ENCODE measurements at places on chromosomes 13 and 19.

- DNase-seq: no peak
Measured at GRCh38 chr19:44847144-44848035, 1.3 kb downstream of the NECTIN2 start.

GRCh38 chr19:20371911-20372310 lies 193.7 kb downstream of the ZNF737 start:
- no peak for DNase-seq

GRCh38 chr13:85486663-85487062 lies 312.6 kb downstream of the SLITRK6 start:
- no peak for DNase-seq

DNA sequence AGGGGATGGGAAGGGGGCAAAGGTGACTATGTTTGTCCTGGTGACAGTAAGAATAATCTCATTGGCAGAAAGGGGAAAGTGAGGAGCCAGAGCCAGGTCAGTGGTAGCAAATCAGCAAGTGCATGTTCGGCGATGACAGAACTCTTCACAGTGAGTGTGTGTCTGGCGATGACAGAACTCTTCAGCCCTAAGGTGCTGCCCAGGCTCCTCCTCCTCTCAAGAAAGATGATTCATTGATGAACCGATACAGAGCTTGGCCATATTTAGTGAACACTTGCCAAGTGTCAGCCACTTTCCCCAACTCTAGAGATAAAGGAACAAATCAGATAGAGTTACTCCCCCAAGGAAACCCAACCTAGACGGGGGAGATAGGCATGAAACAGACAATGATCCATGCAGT lies 199.3 kb upstream of the UBL3 start:
- no peak for DNase-seq

DNA sequence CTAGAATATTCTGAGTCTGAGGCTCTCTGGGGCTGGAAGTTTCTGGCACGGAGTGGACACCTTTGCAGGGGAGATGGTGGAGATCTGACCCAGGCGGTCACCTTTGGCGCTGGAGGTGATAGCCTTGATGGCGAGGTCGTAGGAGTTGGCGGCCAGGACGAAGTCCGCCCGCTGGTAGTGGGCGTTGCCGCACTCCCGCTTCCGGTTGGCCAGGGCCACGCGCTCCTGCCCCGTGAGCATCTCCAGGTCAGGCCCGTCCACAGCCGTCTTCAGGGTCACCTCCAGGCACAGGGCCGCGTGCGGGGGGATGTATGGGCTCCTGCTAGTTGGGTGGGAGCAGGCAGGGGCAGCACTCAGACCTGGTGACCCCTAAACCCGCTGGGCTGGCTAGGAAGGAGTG lies 5.3 kb downstream of the FKBP8 start:
- DNase-seq: no peak

DNA sequence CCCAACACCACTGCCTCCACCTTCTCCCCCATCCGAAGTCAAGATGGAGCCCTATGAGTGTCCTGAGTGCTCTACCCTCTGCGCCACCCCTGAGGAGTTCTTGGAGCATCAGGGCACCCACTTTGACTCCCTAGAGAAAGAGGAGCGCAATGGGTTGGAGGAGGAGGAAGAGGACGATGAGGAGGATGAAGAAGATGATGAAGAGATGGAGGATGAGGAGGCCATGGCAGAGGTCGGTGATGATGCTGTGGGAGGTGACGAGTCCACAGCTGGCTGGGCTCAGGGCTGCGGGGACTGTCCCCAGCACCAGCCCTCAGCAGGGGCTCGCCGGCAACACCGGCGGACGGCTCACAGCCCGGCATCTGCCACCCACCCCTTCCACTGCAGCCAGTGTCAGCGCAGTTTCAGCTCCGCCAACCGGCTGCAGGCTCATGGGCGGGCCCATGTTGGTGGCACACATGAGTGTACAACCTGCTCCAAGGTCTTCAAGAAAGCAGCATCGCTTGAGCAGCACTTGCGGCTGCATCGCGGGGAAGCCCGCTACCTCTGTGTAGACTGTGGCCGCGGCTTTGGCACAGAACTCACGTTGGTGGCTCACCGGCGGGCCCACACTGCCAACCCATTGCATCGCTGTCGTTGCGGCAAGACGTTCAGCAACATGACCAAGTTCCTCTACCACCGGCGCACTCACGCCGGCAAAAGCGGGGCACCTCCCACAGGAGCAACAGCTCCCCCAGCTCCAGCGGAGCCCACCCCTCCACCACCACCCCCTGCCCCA lies 5.0 kb downstream of the ZNF526 start:
- DNase-seq: no peak

DNA sequence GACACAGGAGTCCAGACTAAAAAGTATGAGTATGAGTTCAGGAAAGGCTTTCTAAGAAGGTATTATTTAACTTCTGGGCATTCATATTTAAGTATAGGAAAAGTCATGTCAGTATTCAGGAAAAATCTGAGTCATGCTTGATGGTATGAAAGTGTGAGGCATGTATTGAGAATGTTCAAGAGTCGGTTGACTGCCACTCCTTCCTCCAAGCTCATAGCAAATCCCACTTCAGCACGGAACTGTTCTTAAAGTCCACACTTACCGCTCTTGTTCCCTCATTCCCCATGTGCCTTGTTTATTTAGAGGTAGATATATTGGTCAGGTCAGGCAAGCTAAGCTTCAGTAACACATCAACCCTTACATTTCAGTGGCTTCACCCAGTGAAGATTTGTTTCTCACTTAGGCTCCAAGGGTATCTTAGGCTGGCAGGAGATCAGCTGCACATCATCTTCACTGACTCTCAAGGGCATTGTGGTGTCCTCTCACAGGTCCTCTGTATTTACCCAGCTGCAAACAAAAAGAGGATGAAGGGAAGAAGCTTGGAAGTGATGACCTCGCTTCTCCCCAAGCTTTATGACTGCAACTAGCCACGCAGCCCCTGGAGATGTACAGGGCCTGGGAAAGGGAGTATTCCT lies 1189.2 kb downstream of the EFNB2 start:
- no peak for DNase-seq

DNA sequence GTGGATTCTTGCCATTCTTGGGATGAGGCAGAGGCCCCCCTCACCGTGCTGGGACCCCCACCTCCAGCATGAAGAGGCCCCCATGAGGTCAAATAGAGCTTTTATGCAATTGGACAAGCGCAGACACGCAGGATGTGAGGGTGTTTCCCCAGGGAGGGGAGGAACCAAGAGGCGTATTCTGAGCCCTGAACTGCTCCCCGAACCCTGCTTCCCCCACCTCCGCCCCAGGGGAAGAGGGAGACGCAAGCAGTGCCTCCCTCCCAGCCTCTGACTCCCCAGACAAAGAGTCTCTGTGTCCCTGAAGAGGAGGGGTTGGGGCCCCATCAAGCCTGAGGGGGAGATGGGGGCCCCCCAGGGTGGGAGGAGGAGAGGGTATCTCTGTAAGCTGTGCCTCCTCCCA lies 1.3 kb upstream of the RDH8 start:
- DNase-seq: no peak

- DNase-seq: no peak
Measured at GRCh38 chr13:24199016-24199415, 38.5 kb downstream of the SPATA13 start.

GRCh38 chr13:24233351-24233901 lies 72.9 kb downstream of the SPATA13 start:
- no peak for DNase-seq

- no peak for DNase-seq
Measured at GRCh38 chr19:43305642-43306041, 36.3 kb upstream of the PSG9 start.

GRCh38 chr19:36950335-36951119 lies 34.4 kb downstream of the ZNF568 start:
- no peak for DNase-seq

DNA sequence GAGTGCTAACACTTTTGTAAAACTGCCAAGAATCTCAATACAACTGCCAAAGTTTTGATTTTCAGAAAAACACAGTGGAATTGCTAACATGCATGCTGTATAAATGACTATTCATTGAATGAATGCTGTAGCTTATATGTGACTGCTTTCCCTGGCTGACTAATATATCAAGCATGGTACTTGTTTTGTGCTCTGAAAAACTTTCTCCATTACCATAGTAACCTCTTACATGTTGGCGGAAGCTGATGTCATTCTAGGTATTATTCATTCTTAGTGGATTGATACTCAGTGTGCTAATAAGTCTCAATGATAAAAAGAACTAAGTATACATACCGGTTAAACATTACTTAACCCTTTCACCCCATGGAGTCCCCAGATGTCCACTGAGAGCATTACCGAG lies 166.1 kb upstream of the MYO16 start:
- no peak for DNase-seq

GRCh38 chr13:72530471-72530870 lies 197.0 kb downstream of the MZT1 start:
- DNase-seq: no peak

GRCh38 chr19:13207846-13208671 lies 57.8 kb downstream of the IER2 start:
- no peak for DNase-seq

DNA sequence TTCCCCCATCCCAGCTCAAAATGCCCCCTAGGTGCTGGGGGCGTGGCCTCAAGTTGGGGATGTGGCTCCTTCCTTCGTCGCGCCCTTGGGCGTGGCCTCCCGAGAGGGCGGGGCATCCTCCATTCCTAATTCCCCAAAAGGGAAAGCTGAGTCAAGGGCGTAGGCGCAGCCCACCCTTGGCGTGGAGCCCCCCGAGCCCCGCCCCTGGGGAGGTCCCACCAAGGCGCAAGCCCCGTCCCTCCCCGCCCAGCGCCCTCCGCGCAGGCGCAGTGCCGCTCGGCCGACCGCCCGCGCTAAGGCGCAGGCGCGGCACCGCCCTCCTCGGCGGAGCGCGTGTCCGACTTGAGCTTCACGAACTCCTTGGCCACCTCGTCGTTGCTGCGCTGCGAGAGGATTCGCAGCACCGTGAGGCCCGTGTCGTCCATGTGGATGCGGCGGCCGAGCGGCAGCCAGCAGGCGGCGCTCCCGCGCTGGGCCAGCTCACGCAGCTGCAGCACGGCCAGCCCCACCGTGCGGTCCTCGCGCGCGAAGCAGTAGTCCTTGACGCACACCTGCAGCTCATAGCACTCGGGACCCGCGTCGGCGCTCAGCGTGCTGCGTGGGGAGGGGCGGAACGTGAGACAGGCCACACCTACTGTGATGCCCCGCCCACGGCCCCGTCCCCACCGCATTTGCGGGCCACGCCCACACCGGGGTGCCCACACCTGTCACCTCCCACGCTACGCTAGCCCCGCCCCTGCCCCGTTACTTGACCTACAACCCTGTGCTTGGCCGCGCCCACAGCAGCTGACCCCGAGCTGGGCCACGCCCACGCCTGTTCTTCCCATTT lies 50.5 kb downstream of the COLGALT1 start:
- DNase-seq: peak; percentile 17
